ENCODE measurements at places on chromosomes 7 and 10.

GRCh38 chr7:90187507-90188050, 24.0 kb upstream of the STEAP2 start:
- DNase-seq, result no peak

- DNase-seq, result peak; percentile 26
Measured at GRCh38 chr10:31770307-31770902, 158.2 kb downstream of the ARHGAP12 start.

GRCh38 chr7:129864042-129864441, 88.7 kb downstream of the UBE2H start:
- DNase-seq, result no peak

DNA sequence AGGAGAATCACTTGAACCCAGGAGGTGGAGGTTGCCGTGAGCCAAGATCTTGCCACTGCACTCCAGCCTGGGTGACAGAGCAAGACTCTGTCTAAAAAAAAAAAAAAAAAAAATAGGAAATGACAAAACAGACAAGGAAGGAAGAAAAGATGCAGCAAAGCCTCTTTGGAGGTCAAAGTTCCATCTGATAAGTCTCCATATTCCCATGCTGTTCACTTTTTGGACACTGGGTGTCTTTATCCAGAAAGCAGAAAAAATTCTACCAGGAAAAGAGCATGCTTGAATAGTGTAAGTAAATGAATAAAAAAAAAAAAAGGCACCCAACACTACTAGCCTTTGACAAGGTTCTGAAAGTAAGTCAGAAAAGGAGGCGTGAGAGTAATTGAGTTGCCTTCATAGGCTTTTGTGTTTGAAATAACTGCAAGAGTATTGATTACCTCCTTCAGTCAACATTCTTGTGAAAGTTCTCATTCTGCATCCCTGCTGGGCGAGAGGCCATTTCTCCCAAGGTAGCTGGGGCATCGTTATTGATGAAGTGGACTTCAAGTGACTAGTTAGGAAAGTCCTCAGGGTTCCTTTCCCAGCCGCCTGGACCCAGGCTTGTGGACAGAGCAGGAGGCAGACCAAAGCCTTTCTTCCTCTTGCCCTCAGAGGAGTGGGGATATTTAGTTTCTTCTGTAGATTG, 133.3 kb upstream of the KIF5B start:
- DNase-seq, result no peak

DNA sequence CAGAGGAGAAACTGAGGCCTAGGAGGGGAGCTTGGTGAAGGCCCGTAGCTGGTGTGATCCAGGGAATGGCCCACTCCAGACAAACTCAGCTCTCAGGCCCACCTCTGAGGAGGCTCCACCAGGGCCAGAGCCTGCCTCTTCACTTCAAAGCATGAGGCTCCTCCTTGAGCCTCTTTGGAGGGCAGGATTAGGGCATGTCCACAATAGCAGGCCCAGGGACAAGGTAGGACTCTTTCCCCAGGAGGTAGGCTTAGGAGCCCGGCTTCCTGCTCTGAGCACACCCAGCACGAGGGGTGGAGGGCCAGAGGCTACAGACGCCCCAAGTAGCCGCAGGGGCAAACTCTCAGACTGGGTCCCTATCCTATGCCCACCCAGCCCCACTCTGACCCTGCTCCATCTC, 164.6 kb upstream of the ZMIZ1 start:
- no peak for DNase-seq

- DNase-seq, result no peak
Measured at GRCh38 chr10:30591249-30591670, 38.3 kb downstream of the LYZL2 start.

DNA sequence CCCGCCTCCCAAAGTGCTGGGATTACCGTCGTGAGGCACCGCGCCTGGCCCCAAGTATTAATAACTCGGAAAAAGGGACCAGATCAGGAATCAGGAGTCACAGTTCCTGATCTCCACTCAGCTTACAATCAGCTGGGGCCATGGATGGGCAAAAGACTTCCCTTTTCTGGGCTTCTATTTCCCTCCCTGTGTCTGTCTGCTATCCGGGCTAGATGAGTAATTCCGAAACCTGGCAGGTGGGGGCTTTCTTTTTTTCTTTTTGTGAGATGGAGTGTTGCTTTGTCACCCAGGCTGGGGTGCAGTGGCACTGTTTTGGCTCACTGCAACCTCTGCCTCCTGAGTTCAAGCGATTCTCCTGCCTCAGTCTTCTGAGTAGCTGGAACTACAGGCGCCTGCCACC, 11.6 kb downstream of the RPS24 start:
- DNase-seq, result no peak

GRCh38 chr7:131047651-131048304, 279.9 kb upstream of the MKLN1 start:
- DNase-seq, result no peak

- no peak for DNase-seq
Measured at GRCh38 chr7:96187735-96188134, 134.2 kb downstream of the SLC25A13 start.

DNA sequence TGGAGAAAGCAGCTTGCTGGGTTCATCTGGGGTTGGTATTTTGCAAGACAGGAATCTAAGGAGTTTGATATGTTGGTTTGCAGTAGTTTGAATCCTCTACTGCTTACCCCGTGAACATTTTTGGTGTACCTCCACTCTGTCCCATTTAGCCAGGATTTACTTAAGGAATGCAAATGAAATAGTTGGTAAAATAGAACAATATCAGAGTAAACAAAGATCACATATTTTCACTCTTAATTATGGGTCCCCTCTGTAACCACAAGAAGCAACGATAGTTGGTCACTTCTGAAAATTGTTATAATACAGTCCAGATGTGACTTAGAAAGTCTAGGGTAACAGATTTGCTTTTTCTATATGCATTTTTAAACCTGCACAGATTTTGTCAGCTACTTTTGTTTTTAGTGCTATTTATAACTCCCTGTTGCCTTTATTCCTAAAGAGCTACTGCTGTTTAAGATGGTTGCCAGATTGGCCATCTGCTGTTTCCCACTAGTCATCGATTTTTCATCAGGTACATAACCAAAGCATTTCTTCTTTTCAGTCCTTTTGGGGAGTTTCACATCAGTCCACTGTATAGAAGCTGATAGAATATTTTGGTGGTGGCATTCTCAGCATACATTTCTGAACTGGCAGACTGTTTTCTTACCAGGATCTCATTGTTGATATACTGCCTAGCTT, 37.6 kb downstream of the MAPK8 start:
- no peak for DNase-seq

DNA sequence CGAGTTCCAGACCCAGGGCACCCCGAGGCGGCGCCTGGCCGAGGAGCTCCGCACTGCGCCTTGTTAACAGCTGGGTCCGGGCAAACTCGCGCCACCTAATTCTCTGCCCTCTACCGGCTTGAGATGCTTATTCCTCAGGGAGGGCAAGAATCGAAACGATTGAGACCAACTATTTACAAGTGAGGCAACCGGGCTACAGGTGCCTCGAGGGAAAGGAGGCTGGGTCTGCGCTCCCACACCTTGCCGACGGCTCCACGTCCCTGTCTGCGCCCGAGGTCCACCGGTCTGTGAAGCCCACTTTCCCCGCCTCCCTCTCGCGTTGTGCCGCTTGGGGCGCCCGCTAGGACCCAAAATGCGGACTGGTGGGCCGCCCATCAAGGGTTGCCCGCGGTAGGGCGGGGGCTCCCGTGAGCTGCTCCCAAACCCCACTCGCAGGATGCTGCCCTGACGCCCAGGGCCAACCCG, 527 bp downstream of the AKR1B1 start:
- peak; percentile 30 for DNase-seq

GRCh38 chr10:118595598-118596425, at the start of gene PRLHR:
PRLHR (minus strand) TSS chr10:118595648; CDS start chr10:118595244, 404 bp downstream.
- DNase-seq, result no peak

DNA sequence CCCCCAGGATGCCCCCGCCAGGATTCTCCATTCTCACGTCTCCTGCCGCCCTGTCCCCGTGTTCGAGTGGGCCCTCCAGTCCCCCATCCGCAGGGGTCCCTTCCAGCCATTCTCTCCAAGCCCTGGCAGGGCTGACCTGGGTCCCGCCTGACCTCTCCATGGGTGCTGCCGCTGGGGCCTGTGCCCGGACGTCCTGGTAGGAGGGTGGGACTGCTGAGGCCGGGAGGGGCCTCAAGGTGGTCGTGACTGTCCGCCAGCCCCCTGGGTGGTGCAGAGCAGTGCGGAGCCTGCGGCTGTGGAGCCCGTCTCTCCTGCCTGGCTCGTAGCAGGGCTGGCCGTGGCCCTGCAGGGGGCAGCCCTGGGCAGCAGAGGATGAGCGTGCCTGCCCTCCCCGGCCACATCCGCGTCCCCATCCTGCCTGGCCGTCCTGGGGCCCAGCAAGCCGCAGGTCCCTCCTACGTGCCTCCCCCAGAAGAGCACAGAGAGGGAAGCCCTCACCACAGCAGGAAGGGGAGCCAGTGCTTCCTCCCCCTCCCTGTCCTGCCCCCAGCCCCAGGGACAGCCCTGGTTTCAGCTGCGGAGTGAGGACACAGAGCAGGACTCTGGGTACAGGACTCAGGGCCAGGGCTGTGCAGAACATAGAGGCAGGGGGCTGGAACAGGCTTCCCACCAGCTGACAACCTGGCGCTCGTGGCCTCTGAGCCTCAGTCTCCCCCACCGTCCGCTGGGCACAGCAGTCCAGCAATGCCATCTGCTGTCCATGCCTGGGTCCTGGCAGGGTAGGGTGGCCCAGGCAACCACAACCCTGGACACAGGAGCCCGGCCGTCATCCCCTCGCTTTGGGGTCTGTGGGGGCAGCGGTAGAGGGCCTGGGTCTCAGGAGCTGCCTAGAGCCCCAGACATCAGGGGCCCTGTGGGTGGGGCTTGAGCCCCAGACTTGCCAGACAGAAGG, 1.5 kb upstream of the GRIFIN start:
- DNase-seq, result peak; percentile 38

DNA sequence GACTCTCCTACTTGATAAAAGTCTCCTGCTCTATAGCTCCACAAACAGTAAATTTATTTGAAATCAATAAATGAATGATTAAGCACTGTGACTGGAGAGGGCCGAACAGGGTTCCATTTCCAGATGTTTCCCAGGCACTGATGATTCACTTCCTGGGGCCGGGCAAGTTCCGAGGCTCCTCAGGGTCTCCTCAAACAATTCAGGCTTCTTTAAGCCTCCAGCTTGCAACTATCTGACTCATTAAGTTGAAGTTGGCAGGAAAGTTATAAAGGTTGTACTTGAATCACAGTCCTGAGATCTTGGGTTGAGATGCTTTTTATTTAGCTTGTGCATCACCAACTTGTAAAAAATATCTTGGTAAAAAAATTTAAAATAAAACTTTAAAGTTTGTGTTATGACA, 612.9 kb downstream of the DNAJB6 start:
- DNase-seq, result no peak

GRCh38 chr10:125329056-125329455, 168.7 kb upstream of the CTBP2 start:
- DNase-seq, result no peak

DNA sequence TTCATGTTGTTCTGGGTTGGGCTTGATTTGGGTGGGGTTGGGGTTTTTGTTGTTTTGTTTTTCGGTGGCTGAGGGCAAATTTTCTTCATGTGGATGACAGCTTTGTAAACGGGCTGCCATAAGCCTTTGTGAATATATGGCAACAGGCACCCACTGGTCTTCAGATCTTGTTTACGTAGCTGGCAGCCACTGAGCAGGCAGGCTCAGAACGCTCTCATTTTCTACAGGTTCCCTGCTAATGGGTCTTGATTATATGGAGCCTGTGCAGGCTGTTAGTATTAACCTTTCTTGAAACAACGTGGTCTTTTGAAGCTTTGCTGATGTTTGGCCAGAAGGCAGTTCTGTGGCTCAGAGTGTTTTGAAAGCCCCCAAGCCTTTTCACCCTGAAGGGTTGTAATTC, 199.7 kb downstream of the TNS3 start:
- DNase-seq, result no peak

Measured in stimulated activated CD4-positive, alpha-beta T cell treated with anti-CD3 and anti-CD28 coated beads, Interleukin-15, amount 100 ng/mL, for 1 hour (primary cell).